ENCODE measurements at places on chromosomes 16 and 17.
A peak's percentile ranks its signal among the peaks of the same experiment; 100 is the strongest.

- no peak for DNase-seq
Measured at GRCh38 chr17:18262641-18263040, 2.2 kb downstream of the MIEF2 start.

GRCh38 chr17:6480303-6480675 is 36.0 kb downstream of the PIMREG start:
- no peak for DNase-seq

DNA sequence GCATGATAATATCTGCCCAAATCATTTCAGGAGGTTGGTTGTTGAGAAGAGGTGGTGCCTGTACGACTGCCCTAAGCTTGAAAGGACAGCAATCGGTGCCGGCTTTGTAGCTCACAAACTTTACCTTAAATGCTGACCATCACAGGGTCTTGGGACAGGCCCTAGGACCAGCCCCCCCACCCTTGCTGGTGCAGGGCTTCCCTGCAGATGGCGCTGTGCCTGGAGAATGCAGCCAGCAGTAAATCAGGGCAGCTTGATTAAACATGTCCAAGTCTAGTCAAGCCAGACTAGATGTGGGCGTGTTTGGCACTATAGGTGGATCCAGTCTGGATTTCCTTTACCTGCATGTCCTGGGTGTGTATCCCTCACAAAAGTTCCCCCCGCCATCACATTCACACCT is 135.5 kb upstream of the CRHR1 start:
- no peak for DNase-seq

- DNase-seq, result peak; percentile 18
Measured at GRCh38 chr16:62021161-62021581, 15.1 kb downstream of the CDH8 start.

- peak; percentile 94 for DNase-seq
Measured at GRCh38 chr17:19384723-19385391, 2.1 kb downstream of the MFAP4 start.

DNA sequence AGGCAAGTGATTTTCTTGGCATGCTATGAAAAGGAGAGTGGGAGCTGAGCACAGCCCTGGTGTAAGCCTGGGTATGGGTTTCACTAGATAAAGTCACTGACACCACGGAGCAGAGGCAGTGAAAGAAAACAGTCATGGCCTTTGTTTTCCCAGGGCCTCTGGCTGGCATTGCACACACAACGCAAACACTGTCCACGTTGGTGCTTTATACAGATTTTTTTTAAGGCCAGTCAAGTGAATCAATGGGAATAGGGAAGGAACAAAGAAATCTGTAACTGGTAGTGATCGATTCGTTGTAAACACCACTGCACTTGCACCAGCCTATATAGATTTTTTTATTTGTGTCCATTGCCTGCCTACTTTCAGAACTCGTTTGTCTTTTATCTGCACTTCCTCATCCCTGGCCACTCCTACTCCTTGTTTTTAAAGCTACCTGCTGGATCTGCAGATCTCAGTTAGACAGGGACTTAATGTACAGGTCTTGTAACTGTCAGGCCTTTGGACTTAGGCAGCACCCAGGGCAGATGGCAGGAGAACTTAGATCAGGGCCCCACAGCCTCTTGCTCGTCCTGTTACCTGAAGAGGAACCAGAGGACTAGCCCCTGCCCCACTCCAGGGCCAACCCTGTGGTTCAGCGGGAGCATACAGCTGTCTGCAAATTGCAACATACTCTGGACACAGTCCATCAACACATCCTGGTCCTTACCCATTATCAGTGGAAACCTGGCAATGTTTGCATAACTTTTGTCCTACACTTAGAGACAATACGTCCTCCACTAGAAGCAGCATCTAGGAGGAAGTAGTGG is 10.6 kb upstream of the TMIGD1 start:
- DNase-seq, result no peak

GRCh38 chr17:3667366-3668278 is 756 bp downstream of the TAX1BP3 start:
- peak; percentile 95 for DNase-seq

GRCh38 chr16:3637371-3637923 is 17.0 kb upstream of the DNASE1 start:
- DNase-seq, result peak; percentile 36

- DNase-seq, result peak; percentile 18
Measured at GRCh38 chr17:80068301-80069222, 32.1 kb downstream of the CCDC40 start.

DNA sequence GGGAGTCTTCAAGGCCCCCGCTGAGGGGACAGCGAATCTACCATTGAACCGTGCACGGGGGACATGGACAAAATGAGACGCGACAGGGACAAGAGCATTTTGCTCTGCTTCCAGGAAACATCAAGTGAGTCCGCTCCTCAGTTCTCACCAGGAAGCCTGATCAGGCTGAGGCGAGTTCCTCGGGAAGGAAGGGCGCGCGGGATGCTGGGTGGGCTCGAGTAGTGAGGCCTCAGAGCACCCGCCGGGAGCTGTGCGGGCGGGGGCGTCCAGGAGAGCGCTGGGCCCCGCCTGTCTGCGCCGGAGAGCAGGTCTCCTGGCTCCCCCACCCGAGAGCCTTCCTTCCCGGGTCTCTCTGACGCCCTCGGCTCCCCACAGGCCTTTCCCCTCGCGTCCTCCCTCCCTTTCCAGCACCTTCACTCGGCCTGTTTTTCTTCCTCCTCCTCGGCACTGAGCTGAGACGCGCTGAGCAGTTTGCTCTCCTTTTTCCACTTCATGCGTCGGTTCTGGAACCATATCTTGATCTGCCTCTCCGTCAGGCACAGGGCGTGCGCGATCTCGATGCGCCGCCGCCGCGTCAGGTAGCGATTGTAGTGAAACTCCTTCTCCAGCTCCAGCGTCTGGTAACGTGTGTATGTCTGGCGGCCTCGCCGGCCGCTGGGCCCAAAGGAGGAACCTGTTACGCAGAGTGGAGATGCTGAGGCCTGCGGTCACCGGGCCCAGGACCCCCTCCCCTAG is 2.6 kb upstream of the HOXB5 start:
- peak; percentile 54 for DNase-seq

- peak; percentile 66 for DNase-seq
Measured at GRCh38 chr17:64130559-64131001, 636 bp upstream of the ERN1 start.

DNA sequence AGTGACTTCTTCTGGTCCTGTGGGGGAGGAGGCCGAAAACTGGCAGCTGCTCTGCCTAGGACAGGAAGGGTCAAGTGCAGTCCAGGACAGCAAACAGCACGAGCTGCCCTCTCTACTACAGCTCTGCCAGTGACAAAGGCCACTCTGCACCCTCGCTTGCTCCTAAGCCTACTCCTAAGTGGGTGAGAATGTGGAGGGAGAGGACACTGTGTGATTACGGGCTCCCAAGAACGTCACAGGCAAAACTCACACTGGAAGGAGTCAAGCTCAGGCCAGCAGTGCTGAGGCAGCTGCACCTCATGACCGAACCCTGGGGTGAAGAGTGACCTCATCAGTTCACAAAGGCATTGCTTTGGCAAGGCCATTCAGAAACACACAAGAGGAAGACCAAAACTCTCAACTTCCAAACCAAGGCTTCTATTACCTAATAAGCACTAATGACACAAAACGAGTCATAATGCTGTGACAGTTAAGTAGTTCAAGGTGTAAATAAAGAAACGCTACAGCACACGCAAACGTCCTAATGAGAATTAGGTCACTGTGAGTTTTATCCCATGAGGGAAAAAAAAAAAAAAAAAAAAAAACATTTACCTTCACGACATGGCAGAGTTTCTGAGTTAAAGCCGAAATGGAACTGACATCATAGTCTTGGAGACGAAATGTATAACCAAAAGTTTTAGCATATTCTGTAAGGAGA is 35.1 kb downstream of the MARF1 start:
- DNase-seq, result no peak

GRCh38 chr16:4548124-4548523 is 8.0 kb upstream of the C16orf96 start:
- no peak for DNase-seq

GRCh38 chr17:44760474-44761308 is 1.9 kb downstream of the ADAM11 start:
- DNase-seq, result no peak

GRCh38 chr16:6131526-6132050 is 1034.0 kb upstream of the EEF2KMT start:
- DNase-seq, result peak; percentile 41

GRCh38 chr16:57603115-57604024 is 25.1 kb upstream of the ADGRG1 start:
- no peak for DNase-seq

DNA sequence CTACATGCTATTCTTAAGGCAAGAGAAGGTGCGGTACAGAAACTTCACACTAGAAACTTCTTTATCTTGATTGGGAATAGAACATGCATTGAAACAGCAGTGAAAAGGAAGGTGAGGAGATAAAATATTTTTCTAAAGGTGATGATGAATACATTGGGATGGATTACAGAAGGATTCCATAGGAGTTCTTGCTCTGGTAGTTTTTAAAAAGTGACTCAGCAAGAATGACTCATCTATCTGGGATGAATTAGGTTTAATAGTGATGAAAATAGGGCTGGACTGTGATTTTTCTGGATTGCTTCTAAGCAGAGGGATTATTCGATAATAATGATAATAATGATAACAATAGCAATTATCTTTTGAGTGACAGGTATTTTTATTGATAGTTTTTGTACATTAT is 65.6 kb upstream of the HS3ST4 start:
- DNase-seq, result no peak

DNA sequence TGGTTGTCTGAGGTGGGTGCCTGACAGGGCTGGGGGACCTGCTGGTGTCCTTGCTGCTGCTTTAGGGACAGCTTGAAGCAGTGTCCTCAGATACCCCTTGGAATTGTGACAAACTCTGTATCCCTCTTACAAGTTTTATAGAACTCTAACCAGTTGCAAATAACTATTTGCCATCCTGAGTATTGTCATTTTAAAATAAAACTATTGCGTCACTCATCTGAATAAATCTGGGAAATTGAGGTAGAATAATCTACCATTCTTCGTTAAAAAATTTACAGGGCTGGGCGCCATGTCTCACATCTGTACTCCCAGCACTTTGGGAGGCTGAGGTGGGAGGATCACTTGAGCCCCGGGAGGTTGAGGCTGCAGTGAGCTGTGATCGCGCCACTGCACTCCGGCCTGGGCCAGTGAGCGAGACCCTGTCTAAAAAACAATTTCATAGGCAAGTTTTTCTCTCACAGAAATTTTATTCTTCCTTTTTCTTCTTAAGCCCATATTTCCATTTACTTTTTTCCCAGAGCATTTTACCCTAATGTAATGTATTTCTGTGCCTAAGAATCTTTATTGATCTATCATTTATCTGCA is 14.2 kb downstream of the ZNF750 start:
- no peak for DNase-seq

DNA sequence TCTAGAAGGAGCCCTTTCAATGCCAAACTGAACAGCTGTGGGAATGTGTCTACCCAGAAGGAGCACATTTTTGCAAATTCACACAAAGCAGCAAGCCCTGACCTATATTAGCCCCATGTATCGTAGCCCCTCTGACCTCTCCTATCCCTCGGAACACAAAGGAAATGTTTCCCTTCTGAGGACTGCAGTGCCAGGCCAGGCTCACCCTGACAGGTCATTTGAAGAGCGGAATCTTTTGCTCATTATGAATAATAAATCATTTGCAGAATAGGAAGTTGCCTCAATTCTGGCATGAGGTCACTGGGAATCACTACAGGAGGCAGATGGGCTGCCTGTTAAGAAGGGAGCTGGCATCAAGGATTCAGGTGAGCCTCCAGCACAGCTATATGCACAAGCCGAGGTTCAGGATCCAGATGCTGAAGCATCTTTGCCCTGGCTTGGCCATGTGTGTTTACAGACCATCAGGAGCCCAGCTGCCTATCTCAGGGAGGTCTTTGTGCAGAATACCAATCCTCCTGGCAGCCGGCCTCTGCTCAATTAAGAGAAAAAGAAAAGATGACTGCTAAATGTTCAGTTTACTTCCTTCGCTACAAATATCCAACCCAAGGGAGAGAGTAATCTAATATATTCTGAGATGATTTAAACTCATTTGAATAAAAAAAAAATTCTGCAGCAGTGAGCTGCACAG is 119.4 kb downstream of the USP31 start:
- no peak for DNase-seq

DNA sequence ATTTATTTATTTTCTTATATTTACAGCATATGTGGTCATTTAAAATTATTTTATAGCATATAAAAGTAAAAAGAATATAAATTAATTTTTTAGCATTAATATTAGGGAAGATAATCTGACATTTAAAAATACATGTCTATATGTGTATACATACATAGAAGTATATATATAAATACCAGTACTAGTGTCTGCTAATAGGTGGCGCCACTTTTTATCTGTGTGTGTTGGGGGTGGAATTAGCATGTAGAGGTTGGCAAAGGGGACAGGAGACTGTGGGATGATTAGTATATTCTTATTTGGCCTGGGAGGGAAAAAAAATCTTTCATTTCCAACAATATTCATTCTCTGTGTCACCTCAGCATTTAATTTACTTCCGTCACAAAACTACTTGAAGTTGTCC is 359.1 kb downstream of the WWOX start:
- DNase-seq, result no peak

DNA sequence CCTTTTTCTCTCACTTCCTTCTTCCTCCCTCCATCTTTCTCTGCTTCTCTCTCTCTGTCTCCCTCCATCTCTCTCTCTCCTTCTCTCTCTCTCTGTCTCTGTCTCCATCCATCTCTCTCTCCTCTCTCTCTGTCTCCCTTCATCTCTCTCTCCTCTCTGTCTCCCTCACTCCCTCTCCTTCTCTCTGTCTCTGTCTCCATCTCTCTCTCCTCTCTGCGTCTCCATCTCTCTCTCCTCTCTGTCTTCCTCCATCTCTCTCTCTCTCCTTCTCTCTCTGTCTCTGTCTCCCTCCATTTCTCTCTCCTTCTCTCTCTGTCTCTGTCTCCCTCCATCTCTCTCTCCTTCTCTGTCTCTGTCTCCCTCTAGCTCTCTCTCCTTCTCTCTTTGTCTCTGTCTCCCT is 194.1 kb downstream of the GSG1L start:
- no peak for DNase-seq

- DNase-seq, result no peak
Measured at GRCh38 chr17:6551869-6552531, 4.4 kb downstream of the PITPNM3 start.

GRCh38 chr16:50821586-50821985 is 79.7 kb downstream of the CYLD start:
- DNase-seq, result no peak

DNA sequence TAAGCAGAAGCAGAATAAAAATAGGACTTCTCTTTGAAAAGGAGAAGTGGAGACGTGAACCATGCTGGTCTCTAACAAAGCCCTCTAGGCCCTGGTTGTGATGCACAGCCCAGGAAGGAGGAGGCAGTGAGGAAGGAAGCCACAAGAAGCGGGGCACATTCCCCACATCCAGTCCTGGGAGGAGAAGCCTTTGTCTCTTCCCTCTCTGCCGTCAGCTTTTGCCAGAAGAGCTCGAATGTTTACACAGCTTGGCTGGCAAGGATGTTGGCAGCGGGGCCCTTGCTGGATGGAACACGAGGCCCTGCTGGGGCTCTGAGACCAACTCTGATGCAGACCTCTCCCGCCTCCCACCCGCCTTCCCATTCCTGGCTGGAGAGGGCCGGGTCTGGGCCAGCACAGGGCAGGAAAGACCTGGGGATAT is 91.3 kb downstream of the MAF start:
- no peak for DNase-seq

GRCh38 chr16:1474082-1474795 is 589 bp downstream of the CLCN7 start:
- DNase-seq, result no peak

Measured in fibroblast of skin of abdomen (primary cell).